ENCODE measurements at places on chromosomes 13 and 19. TPM values are rescaled to one million over a fixed set of nuclear protein-coding genes. Genes with fewer than 3 reads are reported as not detected.
A peak's percentile ranks its signal among the peaks of the same experiment; 100 is the strongest.

DNA sequence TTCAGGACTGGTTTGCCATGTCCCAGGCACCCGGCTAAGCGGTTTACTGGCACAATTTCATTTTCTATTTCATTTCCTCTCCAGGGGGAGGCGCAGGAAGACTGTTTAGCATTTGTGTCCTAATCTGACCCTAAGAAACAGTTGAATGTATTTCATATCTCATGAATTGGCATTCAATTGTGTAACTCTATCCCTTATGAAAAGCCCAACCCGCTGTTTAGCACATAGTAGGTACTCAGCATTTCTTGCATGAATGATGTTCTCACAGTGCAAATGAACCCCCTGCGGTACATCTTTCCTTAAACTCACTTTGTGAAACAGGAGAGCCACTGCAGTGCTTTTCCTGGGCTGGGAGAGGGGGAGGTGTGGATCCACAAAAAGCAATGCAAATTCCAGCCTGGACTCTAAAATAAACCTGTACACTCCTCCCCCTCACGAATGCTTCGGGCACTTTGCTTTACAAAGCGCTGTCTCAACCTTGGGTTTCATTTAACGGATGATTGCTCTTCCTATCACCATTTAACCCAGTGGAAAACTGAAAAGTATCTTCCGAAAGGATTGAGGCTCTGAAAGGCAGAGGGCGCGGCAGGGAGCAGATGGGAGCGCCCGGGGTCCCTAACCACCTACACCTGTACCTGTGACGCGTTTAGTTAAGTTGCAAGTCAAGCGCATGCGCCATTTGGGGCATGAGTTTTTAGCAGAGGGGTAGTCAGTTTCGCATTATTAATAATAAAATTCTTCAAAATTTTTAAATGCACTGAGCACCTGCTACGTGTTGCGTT, 1.2 kb upstream of the EEF2 start:
- DNase-seq = no peak

DNA sequence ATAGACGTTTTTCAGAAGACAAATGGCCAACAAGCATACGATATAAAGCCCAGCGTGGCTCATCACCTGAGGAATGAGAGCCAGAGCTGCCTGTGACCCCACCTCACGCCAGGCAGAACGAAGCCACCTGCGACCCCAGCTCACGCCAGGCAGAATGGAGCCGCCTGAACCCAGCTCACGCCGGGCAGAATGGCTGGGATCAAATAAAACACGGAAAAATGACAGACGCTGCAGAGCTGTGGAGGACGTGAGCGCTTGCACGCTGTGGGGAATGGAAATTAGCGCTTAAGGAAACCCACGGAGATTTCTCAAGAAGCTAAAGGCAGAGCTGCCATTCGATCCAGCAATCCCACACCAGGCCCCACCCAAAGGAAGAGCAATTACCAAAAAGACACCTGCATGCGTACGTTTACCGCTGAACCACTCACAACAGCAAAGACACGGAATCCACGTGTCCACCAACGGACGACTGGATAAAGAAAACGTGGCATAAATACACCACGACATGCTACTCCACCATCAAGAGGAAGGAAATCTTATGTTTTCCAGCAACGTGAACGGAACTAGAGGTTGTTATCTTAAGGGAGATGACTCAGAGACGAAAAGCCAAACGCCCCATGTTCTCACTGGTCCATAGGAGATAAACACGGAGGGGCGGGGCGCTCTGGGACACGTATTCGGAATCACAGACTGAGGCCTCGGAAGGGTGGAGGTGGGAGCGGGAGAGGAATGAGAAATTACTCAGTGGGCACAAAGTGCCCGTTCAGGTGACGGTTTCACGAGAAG, 30.7 kb upstream of the C13orf46 start:
- DNase-seq = peak; percentile 96

DNA sequence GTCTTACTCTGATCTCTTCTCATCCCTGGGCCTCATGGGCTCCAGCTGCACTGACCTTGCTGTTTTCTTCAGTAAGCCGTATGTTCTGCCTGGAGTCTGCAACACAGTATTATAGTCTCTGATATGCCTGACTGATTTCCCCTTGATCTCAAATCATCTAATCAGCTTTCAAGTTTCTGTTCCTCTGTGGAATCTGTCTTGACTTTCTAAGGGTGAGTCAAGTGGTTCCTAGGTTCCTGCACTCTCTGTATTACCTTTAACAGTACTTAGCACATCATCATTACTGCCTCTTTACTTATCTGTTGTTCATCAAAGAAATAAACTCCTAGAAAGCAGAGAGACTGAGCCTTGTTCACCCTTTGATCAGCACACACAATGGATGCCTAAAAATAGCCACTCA, 350.7 kb downstream of the LMO7 start:
- DNase-seq = no peak

- no peak for DNase-seq
Measured at GRCh38 chr13:23567906-23568460, 2.2 kb upstream of the TNFRSF19 start.

GRCh38 chr13:24644036-24644435, 36.2 kb upstream of the ATP12A start:
- no peak for DNase-seq

GRCh38 chr13:111992911-111993310, 74.0 kb upstream of the SOX1 start:
- no peak for DNase-seq

IL27RA gene
- 8.4 TPM for total RNA-seq

KLF2 gene
- total RNA-seq = 5.9 TPM

IL11 gene
- 3.1 TPM for total RNA-seq

CEBPA gene
- total RNA-seq = 0.10 TPM

MICOS13 gene
- 62.1 TPM for total RNA-seq
